G401 (cell line): ENCODE measurements at places on chromosomes 3 and 15. TPM values are rescaled to one million over a fixed set of nuclear protein-coding genes. Genes with fewer than 3 reads are reported as not detected.

Gene MKRN2OS
- not detected in 2 replicates for total RNA-seq

Gene KCNAB1
- total RNA-seq: 12.6 and 17.0 TPM in 2 replicates

Gene GATM
- 26.7 and 32.5 TPM in 2 replicates for total RNA-seq

Gene ATG3
- 60.7 and 73.2 TPM in 2 replicates for total RNA-seq

Gene DAZL
- total RNA-seq: not detected in 2 replicates

Gene OR5K2
- not detected in 2 replicates for total RNA-seq

Gene KBTBD13
- total RNA-seq: 0.37 TPM in 1 of 2 replicates, not detected in the other

Gene ITIH4
- 0.18 and 0.68 TPM in 2 replicates for total RNA-seq

Gene CIDEC
- total RNA-seq: not detected in 2 replicates

Gene ST3GAL6
- total RNA-seq: not detected in 2 replicates

Gene ACKR4
- total RNA-seq: not detected in 2 replicates

Gene GPR176
- total RNA-seq: 0.98 and 2.0 TPM in 2 replicates

Gene SENP8
- 1.4 and 4.4 TPM in 2 replicates for total RNA-seq

Gene SLC9C1
- total RNA-seq: not detected in 2 replicates

Gene GP9
- not detected in 2 replicates for total RNA-seq

Gene SPRED1
- 8.2 and 17.6 TPM in 2 replicates for total RNA-seq
